ENCODE measurements at places on chromosomes 6 and 20.

GRCh38 chr6:3247255-3248146 is 11.2 kb upstream of the PSMG4 start:
- DNase-seq: no peak

- DNase-seq: peak; percentile 43
These were observed 87.2 kb downstream of the PDE7B start for GRCh38 chr6:135938576-135939207.

GRCh38 chr20:23356203-23356602 is 5.6 kb downstream of the NXT1 start:
- no peak for DNase-seq

- DNase-seq: peak; percentile 42
These were observed 979 bp upstream of the SOD2 start for GRCh38 chr6:159693894-159694545.

GRCh38 chr6:43770372-43771209 is 580 bp downstream of the VEGFA start:
- peak; percentile 77 for DNase-seq

GRCh38 chr6:137104926-137105325 is 60.2 kb upstream of the IL20RA start:
- DNase-seq: no peak

DNA sequence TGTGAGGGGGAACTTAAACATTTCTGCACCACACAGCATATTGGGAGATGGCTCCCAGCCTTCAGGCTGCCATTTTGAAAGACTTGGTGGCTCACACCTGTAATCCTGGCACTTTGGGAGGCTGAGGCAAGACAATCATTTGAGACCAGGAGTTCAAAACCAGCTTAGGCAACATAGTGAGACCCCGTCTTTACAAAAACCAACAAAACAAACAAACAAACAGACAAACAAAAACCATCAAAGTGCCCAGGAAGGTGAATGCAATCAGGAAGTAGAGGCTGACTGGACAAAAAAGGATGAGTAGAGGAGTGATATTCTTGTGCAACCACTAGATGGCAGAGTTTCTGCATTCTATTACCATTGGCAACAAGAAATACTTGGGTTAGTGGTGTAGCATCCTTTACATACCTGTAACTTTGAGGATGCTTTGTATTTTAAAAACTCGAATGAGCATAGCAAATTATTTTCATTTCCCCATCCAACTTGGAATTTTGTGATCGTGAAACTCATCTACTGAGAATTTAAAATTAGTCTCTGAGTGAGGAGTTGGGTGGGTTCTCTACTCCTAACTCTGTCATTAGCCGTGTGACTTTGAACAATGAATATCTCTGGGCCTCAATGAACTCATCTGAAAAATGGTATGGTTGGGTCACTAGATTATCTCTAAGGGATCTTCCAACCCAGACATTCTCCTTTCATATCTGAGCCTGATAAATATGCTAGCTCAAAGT is 84.4 kb downstream of the CRYBG1 start:
- peak; percentile 59 for DNase-seq

GRCh38 chr6:7058250-7058923 is 49.4 kb upstream of the RREB1 start:
- DNase-seq: peak; percentile 95

DNA sequence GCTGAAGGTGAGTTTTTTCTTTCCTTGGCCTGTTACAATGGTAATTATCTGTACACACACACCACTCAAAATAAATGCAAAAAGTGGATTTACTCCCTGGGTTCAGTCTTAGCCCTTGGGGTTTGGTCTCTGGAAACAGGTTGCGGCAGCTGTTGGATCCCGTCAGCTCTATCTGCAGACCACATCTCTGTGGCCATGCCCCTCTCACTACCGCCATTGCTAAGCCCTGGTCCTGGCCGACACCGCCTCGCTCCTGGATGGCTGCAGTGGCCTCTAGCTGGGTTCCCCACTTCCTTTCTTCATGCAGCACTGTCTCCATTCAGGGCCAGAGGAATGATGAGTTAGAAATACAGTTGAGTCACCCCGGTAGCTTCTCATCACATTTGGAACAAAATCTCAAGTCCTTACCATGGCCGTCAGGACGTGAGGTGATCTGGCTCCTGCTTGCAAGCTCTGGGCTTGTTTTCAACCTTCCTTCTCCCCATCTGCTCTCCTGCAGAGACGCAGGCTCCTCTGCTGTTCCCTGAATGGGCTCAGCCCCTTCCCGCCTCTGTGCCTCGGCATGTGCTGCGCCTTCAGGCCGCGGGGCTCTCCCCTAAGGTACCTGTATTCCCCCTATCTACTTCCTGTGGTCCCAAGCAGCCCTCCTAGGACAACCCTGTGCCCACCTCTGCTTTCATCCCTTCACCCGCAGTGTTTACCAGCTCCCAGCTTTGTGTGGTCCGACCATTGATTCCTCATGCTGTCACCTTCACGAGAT is 38.0 kb downstream of the EFCAB8 start:
- DNase-seq: no peak

DNA sequence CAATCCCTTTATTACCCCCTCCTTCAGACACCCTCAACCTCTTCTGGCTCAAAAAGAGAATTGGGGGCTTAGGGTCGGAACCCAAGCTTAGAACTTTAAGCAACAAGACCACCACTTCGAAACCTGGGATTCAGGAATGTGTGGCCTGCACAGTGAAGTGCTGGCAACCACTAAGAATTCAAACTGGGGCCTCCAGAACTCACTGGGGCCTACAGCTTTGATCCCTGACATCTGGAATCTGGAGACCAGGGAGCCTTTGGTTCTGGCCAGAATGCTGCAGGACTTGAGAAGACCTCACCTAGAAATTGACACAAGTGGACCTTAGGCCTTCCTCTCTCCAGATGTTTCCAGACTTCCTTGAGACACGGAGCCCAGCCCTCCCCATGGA is 2.2 kb downstream of the TNF start:
- DNase-seq: no peak

GRCh38 chr6:114195027-114195365 is 147.8 kb downstream of the HS3ST5 start:
- no peak for DNase-seq

DNA sequence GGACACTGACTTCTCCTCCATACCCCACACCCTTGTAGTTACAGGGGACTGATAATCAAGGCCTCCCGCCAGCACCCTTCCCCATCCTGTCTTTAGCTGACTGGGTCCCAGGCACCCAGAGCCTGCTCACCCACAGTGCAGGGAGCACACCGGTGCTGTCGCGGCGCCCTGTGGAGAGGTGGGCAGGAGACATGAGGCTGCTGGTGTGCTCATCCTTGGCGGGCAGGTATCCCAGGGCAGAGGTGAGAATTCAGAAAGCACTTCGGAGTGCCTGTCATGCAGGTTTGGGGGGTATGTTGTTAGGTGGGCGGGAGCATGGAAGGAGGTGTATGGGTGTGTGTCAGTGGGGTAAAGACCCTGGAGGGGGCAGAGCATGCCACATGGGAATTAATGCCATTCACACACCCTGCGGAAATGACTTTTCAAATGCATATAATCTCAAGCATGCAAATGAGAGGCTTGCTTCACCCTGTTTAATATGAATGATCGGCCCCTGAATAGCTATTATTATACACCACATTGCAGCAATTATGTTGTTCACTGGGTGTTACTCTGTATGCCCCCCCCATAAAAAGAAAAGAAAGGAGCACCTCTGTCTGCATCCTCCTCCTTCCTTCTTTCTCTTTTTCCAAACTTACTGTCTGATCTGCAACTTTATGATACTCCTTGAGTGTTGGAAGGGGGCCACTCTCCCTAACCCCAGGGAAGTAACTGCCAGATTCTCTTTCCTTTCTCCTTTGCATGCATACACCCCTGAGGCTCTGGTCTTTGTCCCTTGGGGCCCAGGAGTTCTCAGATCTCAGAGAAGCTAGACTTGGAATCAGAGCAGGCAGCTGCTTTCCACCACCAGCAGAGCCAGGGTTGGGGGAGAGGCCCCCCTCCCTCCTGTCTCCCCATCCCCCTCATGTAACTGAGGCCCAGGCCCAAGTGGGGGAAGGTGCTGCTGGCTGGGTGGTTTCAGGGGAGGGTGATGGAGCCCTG is 16.0 kb downstream of the FOXP4 start:
- no peak for DNase-seq

DNA sequence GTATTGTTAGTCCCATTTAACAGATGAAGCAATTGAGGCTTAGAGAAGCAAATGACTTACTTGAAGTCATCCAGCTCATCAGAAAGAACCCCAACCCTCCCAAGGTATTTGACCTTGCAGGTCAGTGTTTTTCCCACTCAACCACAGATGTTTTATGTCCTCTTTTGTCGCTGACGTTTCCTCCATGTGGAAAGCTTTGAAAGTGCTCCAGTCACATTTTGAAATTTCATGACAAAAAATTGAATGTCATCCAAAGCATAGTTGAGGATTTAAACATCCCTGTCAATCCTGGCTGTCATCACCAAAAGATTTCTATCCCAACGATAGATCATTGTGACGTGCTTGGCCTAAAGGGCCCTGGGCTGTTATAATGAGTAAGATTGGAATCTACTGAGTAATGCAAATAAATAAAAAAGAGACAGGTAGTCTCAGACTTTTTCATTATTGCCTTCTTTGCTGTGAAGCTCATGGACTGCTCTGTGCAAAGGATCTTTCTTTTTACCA is 102.7 kb downstream of the TSHZ2 start:
- no peak for DNase-seq

DNA sequence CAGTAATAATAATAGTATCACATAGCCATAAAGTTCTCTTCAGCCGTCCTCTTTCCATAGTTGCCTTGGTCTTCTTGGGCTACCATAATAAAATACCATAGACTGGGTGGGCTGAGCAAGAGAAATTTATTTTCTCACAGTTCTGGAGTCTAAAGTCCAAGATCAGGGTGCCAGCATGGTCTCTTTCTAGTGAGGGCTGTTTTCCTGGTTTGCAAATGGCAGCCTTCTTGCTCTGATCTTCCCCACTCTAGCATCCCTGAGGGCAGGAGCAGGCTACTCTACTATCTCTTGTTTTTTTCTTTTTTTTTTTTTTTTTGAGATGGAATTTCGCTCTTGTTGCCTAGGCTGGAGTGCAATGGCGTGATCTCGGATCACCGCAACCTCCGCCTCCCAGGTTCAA is 8.2 kb upstream of the BEND3 start:
- DNase-seq: no peak

DNA sequence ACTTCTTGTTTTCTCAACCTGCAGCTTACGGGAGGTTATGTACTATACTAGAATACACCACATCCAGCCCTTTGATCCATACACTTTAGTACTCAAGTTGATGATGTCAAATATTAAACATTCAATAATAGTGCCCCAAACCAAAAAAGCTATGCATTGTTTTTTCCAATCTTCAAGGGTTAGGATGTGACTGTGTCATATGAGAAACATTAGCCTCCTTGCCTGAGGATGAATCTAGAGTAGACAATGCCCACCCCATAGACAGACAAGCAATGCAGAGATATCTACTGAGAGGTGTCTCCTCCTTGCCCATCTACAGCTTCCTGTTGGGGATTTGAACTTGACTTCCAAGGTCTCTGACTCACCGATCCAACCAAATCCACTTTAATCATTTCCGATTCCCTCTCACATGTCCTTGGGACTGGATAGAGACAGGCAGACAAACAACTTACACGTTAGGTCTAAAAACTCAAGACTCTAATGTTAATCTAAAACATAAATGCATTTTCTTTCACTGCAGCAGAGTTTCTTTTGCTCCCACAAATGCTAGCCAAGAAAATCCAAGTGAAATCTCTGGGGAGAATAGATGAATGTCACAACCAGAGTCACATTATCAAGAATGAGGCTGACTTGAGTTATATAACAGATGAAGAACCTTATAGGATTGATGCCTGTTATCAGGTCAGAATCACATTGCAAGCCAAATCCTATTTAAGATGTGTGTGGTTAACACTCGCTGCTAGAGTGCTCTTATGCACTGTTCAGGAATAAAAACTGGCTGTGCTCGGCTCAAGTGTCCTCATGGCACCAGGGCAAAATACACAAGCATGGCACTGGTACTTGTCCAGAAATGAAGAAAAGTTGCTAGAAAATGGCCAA is 75.5 kb upstream of the TNFAIP3 start:
- no peak for DNase-seq

DNA sequence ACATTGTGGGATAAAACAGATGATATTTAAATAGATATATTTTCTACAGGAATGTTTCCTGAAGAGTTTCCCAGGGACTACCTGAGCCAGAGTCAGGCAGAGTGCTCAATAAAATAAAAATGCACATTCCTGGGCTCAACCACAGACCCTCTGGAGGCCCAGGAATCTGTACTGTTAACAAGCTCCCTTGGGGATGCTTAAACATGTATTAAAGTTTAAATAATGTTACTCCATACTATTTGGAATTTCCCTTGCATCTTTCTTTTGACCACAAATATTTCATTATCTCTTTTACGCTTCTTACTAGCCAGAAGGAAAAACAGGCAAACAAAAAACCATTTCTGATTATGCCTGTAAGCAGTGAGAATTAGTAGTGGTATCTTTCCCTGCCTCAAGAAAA is 42.3 kb downstream of the GPR63 start:
- no peak for DNase-seq

- DNase-seq: no peak
These were observed 134.4 kb downstream of the ERMARD start for GRCh38 chr6:169885831-169886230.

DNA sequence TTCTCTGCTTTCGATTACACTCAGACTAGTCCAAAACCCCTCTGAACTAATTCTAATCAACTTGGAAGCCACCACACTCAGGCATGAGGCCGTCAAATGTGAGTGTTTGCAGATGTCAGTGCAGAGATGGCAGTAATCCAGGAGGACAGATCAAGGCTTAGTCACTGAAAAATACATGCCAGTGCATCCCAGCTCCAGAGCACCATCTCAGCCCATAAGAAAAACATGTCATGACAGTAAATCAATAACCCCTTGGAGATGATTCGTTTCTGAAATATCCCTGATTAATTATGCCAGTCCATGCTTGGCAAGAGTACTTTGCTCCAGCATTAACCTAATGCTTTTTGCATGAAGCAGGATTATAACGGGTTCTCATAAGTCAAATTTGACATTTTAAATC is 179.5 kb downstream of the ADAT2 start:
- no peak for DNase-seq

DNA sequence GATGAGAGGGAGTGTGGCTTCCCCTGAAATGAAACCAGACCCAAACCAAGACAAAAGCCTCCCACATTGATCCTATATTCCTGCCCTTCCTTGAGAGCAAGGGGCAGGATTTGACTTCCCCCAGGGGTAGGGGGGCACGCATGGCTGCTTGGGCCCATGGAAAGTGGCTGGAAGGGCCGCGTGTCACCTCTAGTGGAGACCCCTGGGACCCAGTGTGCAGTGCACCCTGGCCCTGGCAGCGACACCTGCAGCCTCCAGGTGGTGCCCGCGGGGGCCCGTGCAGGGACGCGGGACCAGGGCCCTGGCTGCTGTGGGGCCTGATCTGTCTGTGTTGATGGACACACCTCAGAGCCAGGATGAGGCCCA is 18.0 kb upstream of the SLCO4A1 start:
- no peak for DNase-seq

GRCh38 chr20:58719258-58719657 is 26.7 kb downstream of the NPEPL1 start:
- no peak for DNase-seq

- DNase-seq: no peak
These were observed 222.8 kb upstream of the RUNX2 start for GRCh38 chr6:45105170-45105820.

All from MV-4-11 (cell line).